ENCODE measurements at places on chromosomes 6 and 20.

DNA sequence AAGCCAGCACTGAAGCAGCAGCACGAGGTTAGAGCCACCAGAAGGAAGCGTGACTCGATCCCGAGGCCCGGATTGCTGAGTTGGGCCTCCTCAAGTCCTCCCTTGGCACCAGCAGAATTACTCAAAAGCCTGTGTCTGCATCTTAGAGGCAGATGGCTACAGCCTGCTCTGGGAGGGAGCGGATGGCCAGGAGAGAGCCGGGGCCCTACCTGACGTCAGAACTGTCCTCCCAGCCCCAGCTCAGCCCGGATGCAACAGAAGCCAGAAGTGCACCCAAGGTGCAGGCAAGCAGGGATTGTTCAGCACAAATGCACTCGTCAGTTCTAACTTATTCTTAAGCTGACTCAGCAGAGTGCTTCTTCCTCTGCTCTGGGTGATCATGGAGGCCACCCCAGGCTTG is 155.5 kb upstream of the RPS6KA2 start:
- DNase-seq: no peak

GRCh38 chr6:166540631-166541331 is 45.7 kb downstream of the RAMACL start:
- DNase-seq: no peak

GRCh38 chr6:131947986-131948661 is 3.0 kb downstream of the CCN2 start:
- DNase-seq: no peak

DNA sequence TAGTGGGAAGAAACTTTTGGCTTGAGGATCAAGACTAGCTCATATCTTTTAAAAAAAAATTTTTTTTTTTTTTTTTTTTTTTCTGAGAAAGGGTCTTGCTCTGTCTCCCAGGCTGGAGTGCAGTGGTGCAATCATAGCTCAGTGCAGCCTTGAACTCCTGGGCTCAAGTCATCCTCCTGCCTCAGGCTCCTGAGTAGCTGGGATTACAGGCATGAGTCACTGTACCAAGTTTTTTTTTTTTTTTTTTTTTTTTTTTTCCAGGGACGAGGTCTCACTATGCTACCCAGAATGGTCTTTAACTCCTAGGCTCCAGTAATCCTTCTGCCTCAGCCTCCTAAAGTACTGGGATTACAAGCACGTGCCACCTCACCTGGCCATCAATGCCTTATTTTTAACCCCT is 27.9 kb downstream of the GCLC start:
- DNase-seq: no peak

DNA sequence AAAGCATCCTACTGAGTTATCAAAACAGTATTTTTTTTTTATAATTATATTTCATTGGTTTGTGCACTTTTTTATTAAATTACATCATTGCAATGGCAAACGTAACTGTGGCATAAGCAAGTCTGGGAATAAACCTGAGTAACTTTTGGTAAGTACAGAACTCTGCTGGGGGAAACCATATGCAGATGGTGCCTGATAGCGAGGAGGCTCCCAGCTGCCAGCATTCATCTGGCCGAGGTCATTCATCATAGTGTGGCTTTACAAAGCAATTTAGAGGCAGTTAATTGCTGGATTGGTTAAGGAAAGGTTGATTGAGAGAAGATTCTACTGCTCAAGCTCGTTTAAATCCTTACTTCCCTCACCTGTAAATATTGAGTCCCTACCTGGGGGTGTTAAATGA is 52.6 kb downstream of the HECA start:
- DNase-seq: peak; percentile 60

GRCh38 chr6:157741948-157742556 is 81.0 kb upstream of the SNX9 start:
- no peak for DNase-seq

- no peak for DNase-seq
Measured at GRCh38 chr6:70099732-70100131, 203.2 kb downstream of the COL9A1 start.

DNA sequence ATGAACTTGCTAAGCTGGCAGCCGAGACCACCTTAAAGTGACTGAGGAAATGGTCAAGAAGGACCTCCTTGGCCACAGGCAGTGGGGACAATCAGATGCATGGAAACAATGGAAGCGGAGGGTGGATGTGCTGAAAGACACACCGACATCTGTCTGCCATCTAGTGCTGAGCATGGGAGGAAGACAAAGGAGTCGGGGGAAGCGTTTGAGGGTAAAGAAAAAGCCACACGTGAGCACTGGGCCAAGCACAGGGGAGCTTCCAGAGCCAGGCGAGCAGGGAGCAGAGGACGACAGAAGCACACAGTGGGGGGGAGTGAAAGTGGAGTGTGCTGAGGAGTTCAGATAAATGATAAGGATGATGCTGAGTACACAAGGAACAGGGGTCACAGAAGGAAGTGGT is 367.8 kb downstream of the ZFAND3 start:
- DNase-seq: no peak

- DNase-seq: no peak
Measured at GRCh38 chr20:22626496-22626895, 42.1 kb upstream of the FOXA2 start.

GRCh38 chr20:1651268-1652058 is 6.1 kb downstream of the SIRPG start:
- no peak for DNase-seq

- no peak for DNase-seq
Measured at GRCh38 chr6:131946992-131947955, 3.9 kb downstream of the CCN2 start.

DNA sequence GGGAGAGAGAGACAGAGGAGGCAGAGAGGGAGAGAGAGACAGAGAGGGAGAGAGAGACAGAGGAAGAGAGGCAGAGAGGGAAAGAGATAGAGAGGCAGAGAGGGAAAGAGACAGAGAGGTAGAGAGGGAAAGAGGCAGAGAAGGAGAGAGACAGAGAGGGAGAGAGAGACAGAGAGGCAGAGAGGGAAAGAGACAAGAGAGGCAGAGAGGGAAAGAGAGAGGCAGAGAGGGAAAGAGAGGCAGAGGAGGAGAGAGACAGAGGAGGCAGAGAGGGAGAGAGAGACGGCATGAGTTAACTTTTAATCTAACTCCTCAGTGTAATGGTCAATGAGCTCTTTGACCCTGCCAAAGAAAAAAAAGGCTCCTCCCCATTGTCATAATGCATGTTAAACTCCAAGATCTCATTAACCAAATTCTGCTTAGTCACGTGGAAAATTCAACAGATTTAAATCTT is 7.1 kb downstream of the ELOVL2 start:
- DNase-seq: no peak

DNA sequence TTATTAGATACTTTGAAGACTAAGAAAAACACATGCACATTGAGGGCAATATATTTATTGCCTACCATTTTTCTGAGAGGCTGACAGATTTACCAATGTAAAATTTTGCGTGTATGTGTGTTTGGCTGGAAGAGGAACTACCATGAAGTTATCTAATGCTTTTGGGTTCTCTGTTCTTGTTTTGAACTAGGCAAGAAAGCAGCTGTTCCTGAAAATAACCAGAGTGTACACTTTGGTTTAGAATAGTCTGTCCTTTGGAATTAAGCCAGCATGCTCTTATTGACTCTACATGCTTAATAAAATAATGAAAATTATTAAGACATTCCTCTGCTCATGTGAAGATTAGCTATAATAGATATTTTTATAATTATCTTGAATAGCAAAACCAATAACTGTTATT is 129.2 kb downstream of the MYB start:
- DNase-seq: no peak

GRCh38 chr20:61117725-61118124 is 134.3 kb upstream of the CDH4 start:
- no peak for DNase-seq

- no peak for DNase-seq
Measured at GRCh38 chr6:53566755-53567154, 21.9 kb upstream of the GCLC start.

DNA sequence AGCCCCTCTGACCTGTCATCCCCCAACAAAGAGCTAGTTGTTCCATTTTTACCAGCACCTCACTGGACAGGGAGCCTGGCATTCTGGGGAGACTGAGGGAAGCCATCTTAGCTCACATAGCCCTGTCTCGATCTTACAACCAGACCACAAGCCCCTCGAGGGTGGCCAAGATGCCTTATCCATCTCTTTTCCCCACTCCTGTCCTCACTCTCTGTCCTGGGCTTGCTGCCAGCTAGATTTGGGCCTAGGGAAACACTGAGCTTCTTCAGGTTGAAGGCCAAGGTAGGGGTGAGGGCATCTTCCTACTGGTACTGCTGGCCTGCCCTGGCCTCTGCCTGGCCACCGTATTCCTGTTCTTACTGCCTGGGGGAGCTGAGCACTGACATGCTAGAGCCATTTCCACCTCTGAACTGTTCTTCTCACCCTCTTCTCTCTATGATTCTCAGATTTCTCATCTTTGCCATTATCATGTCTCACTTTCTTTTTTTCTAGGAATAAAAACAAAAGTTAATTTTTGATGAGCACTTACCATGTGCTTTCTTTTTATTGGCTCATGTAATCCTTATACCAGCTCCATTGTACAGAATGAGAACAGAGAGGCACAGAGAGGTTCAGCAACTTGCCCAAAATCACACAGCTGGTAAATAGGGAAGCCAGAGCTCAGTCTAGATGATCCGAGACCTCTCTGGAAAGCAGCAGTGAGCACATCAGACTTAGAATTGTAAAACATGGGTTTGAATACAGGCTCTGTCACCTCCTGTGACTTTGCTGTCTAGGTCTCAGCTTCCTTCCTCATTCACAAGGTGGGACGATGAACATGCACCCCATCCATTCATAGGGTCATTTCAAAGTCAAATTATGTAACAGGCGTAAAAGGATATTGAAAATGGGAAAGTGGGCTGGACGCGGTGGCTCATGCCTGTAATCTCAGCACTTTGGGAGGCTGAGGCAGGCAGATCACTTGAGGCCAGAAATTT is 28.7 kb downstream of the FGD2 start:
- no peak for DNase-seq

GRCh38 chr6:8785223-8785622 is 349.9 kb upstream of the SLC35B3 start:
- DNase-seq: no peak

GRCh38 chr20:18624948-18625347 is 37.1 kb downstream of the DTD1 start:
- DNase-seq: no peak

- no peak for DNase-seq
Measured at GRCh38 chr6:16559071-16559470, 202.2 kb downstream of the ATXN1 start.

GRCh38 chr20:31833130-31833930 is 12.1 kb downstream of the FOXS1 start:
- DNase-seq: peak; percentile 16

- DNase-seq: no peak
Measured at GRCh38 chr6:2745246-2745645, 5.5 kb downstream of the MYLK4 start.

DNA sequence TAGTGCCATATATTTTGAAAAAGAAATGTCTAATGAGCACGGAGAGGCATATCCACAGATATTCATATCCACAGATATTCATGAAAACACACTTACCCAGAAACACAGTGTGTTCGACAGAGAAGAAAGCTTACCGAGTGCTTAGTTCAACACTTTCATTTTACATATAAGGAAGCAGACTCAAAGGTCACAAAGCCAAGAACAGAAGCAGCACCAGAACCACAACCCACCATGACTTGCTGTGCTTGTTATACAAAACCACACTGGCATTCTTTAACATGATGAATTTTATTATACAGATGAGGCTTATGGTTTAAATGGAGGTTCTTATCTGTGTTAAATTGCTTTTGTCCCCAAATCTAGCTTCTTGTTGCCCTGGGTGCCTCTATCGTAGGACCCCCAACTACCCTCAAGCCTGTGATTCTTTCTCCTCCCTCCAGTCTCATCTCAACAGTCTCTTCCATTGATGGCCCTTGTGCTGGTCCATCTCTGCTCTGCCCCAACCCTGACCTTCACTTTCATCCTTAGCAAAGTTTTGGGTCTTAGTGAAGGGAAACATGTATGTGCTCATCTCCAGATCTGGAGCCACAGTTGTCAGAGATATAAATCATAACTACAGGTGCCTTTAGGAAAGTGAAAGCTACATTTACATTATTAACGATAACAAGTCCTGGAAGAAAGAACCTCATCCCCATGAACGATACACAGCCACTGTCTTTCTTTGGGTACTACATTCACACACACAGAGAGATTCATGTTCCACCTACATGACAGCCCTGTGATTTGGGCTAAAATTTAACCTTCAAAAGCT is 40.0 kb downstream of the SF3B5 start:
- no peak for DNase-seq

DNA sequence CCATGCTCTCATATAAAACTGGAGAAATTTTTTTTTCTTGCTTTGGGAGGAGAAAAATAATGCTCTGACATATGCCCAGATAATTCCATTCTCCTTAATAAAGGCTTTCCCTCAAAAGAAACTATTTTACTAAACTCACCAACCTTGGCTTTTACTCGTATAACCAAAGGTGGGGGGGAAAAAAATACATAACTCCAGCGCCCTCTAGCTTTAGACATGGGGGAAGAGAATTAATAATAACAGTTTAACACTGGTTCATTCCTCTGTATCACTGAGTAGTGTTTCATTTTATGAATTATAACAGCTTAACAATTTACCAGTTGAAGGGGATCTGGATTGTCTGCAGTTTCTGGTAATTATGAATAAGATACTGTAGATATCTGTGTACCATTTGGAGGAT is 1226.1 kb downstream of the GRIK2 start:
- peak; percentile 21 for DNase-seq

- no peak for DNase-seq
Measured at GRCh38 chr6:112177092-112177491, 77.3 kb downstream of the LAMA4 start.

DNA sequence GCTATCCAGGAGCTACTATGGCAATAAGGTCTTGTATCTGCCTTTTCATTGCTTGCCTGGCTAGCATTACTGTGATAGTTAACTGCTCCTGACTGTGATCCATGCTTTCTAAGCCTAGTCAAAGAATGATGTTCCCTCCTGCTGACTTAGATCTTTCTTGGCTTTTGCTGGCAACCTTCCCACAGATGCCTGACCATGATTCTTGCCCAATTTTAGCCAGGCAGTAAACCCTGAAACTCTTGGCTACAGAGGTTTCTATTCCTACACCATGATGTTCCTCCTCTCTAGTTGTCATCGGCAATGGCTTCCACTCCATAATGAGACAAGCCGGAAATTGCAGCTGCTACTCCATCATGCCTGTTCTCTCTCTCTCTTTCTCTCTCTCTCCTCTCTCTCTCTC is 238.1 kb downstream of the HAO1 start:
- DNase-seq: no peak

DNA sequence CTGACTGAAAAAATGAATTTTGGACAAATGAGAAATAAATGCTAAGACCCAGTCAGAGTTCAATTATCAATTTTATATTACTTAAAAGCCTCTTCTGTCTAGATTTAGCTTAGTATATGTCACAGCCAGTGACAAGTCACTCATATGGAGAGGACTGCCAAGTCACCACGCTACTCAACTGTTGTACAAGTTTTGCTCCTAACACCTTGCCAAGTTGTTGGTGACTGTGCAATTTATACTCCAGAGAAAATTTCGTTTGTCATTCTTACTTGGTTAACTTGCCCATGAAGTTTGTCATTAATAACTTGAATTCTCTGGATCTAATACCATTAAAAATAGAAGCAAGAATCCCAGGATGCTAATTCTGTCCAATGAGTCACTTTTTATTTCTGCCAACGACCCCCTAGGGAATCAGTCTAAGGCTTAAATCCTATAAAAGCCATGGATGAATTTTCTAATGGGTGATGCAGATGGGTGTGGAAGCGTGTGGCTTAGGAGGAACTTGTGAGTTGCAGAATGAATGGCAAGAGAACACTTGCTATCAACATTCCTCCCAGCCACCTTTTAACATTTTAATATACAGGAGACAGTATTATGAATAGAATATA is 30.4 kb upstream of the FBXO30 start:
- DNase-seq: no peak

Measured in NCI-H1694 treated with DMSO at 0.1 percent for 48 hours (cell line).